Esophagus muscularis mucosa (tissue), 4 donors: ENCODE measurements at places on chromosomes 2 and 18. TPM values are rescaled to one million over a fixed set of nuclear protein-coding genes. Genes with fewer than 3 reads are reported as not detected.

DNA sequence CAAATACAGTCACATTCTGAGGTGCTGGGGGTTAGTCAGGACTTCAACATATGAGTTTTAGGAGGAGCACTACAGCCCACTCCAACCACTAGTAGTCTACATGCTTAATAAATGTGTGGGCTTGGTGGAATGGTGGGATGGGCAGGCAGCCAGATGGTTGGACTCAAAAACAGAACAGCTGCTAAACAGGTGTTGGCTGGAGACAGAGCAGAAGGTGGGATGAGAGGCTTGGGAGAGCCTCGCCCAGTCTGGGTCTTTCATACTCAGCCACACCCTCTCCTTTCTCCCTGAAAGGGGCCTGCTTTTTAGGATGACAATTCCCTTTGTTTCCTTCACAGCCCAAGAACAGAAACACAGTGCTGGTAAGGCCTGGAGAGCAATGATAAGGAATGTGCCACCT, 143.9 kb upstream of the KLHL29 start:
- DNase-seq: peak; percentile 55

- DNase-seq: no peak
Observed at GRCh38 chr2:176662753-176663152, 393.5 kb downstream of the MTX2 start.

GRCh38 chr2:130728007-130728454, 839 bp upstream of the GPR148 start:
- DNase-seq: peak; percentile 90

GRCh38 chr2:148177559-148177958, 156.7 kb downstream of the MBD5 start:
- DNase-seq: no peak

GRCh38 chr18:493986-494983, 6.2 kb downstream of the COLEC12 start:
- no peak for DNase-seq

The XPO1 gene
- 55.8 TPM for total RNA-seq

The CXCR4 gene
- 11.8 TPM for total RNA-seq

DNA sequence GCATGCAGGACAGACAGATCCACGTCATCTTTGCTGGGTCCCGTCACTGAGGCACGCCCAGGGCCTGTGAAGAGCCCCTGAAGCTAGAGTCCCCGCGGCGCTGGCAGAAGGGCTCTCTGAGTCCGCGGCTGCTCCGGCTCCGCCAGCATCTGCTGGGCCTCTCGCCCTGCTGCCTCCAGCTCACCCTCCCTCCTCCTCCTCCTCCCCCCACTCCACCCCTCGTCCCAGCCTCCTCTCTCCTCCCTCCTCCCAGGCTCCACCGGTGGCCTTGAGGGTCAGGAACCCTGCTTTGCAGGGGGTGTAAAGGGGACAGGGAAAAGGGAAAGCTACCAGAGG, at the start of gene TNS1:
Gene TNS1, minus strand, starts transcription at position 151 of the 336 bp plus-strand sequence. Its CDS starts 123 bp downstream, at position 28.
- DNase-seq: no peak

- no peak for DNase-seq
Observed at GRCh38 chr2:8146132-8147005, 535.5 kb upstream of the ID2 start.

DNA sequence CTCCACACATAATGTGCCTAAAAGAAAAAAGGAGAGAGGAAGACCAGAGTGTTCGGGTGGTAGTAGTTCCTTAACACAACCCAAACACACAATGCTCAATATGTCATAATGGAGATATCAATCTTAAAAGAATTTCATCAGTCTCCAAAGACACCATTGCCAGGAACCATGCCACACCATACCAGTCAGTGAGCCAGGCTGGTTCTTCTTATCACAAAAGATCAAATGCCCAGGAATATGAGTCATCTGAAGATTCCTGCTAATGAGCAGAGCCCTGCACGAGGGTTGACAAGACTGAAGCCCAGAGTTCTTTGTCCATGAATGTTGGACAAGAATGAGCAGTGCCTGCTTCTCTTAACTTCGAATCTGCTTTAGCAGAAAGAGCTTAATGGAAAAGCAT, 262.3 kb downstream of the ZNF516 start:
- no peak for DNase-seq

GRCh38 chr2:54618646-54619565, 104.6 kb upstream of the EML6 start:
- no peak for DNase-seq

- no peak for DNase-seq
Observed at GRCh38 chr2:189580241-189580651, 340 bp downstream of the SLC40A1 start.

GRCh38 chr18:51157215-51157614, 40.3 kb downstream of the MEX3C start:
- no peak for DNase-seq

The RTTN gene
- total RNA-seq: 7.1 TPM

DNA sequence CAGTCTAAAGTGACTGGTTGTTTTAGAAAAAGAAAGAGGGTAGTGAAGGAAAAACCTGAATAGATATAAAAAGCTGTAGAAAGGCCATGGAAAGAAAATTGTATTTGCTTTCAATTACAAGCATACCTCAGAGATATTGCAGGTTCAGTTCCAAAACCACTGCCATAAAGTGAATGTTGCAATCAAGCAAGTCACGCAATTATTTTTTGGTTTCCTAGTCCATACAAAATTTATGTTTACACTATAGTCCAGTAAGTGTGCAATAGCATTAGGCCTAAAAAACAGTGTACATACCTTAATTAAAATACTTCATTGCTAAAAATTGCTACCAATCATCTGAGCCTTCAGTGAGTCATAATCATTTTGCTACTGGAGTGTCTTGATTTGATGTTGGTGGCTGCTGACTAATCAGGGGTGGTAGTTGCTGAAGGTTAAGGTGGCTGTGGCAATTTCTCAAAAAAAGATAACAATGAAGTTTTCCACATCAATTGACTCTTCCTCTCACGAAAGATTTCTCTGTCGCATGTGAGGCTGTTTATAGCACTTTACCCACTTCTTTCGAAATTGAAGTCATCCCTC, 2003.8 kb upstream of the PIK3C3 start:
- DNase-seq: no peak

The ANTXR1 gene
- 86.3 TPM for total RNA-seq

The SERPINB2 gene
- not detected for total RNA-seq

- DNase-seq: peak; percentile 37
Observed at GRCh38 chr2:237861875-237862527, 2.6 kb downstream of the RAMP1 start.

- no peak for DNase-seq
Observed at GRCh38 chr2:171482877-171483276, 39.4 kb upstream of the CYBRD1 start.

The ALPP gene
- 0.06 TPM for total RNA-seq
